ENCODE measurements at places on chromosomes 7 and 10.

DNA sequence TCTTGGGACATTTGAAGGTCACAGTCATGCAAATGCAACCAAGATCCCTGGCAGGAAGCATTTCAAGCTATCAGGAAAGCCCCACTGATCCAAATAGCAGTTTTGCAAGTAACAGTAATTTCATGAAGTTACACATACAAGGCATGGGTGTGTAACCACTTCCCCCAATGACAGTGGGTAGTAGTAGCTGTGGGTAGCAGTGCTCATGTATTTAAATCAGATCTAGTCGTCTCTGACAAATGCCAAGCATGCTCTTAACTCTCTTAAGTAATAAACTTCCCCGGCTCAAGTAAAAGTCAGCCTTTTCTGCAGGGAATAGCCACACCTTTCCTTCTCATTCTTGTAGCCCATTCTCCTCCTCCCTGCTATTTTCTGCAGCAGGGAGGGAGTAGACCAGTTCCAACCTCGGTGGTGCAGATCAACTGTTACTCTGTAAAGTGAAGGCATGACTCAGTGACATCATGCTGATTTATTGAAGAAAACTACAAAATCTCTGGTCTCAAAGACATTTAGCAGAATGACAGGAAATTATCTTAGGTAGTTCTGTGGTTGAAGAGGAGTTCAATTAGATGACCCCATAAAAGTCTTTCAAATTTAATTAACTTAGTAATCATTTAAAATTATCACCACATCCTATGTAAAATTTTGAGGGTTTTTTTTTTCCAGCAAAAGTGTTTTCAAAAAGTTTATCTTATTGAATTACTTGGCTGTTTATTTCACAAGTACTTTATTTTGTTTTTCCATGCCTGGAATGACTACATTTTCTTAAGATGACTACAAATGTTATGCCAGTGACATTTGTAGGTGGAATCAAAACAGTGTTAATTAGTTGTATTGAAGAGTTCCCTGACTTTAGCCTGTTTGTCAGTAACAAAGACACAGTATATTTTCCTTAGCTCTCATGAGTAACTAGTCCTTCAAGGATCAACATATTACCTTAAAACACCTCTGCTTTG is 568.3 kb downstream of the INHBA start:
- DNase-seq = no peak

GRCh38 chr7:2592375-2592865 is 33.6 kb downstream of the IQCE start:
- no peak for DNase-seq

DNA sequence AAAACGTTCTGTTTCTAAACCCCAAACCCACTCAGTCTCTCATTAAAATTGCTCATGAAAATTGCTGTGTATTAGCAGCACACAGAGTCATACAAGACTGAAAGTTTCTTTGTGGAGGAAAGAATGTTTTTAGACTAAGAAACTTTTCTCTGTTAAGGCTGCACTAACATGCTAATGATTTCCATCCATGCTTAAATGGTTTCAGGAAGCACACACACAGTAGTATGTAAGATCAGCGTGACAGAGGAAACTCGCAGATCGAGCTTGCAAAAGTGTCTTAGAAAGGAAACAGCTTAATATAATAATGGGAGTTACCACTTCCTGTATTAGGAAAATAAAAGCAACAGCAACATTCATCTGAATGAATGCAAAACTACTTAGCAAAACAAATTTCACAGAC is 112.7 kb downstream of the ICA1 start:
- DNase-seq = no peak

DNA sequence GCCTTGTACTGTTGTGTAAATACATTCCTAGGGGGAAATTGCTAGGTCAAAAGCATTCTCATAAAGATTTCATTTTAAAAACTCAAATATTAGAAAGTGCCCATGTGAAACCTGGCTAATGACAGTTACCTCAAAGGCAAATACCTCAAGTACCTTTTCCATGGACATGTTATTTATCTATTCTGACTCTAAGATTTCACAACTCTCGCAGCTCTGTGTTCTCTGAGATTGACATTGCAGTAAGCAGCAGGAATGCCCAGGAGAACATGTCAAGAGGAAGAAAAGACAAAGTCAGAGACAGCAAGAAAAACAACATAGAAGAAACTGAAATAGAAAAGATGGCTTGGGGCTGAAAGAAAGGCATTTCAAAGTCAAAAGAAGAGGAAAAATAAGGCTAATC is 187.4 kb downstream of the CYP26A1 start:
- DNase-seq = no peak

- no peak for DNase-seq
Observed at GRCh38 chr7:102318482-102318971, 31.9 kb downstream of the SH2B2 start.
